ENCODE measurements at places on chromosomes 13 and 19. TPM values are rescaled to one million over a fixed set of nuclear protein-coding genes. Genes with fewer than 3 reads are reported as not detected.

The ABHD13 gene
- total RNA-seq, result 8.9 TPM

The RNF113B gene
- total RNA-seq, result not detected

The MYPOP gene
- 13.1 TPM for total RNA-seq

The ZNF66 gene
- total RNA-seq, result 1.1 TPM

The PSG6 gene
- total RNA-seq, result not detected

The MYO1F gene
- total RNA-seq, result 5.5 TPM

The SUGP2 gene
- total RNA-seq, result 52.4 TPM

The SBK3 gene
- total RNA-seq, result 0.79 TPM

The CEACAM7 gene
- 0.32 TPM for total RNA-seq

Measured in psoas muscle (tissue), 8 donors.